ENCODE measurements at places on chromosomes 13 and 19. TPM values are rescaled to one million over a fixed set of nuclear protein-coding genes. Genes with fewer than 3 reads are reported as not detected.

Gene OR10H1
- polyA plus RNA-seq, result not detected

Gene ETV2
- polyA plus RNA-seq, result 3.5 TPM

Gene ZNF813
- 2.8 TPM for polyA plus RNA-seq

DNA sequence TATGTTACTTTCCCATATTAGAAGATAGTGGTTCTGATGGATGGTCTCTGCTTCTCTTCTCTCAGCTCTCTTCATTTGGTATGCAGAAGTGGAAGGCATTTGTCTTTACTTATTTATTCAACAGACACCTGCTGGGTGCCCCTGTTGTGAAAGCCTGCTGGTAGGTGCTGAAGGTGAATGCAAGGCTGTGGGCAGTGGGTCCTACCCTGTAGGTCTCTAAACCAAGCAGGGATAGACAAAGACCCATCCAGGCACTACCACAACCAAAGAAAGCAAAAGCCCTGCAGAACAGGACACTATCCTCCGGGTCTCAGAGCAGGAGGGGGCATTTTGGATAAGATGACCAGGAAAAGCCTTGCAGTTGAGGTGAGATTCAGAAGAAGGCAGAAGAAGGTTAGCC, 106.1 kb downstream of the STARD13 start:
- no peak for DNase-seq

- DNase-seq, result no peak
Observed at GRCh38 chr19:57537953-57538547, 10.9 kb downstream of the ZNF549 start.

- DNase-seq, result no peak
Observed at GRCh38 chr13:30968846-30969245, 36.4 kb downstream of the TEX26 start.

GRCh38 chr13:94546061-94546839, 49.7 kb downstream of the TGDS start:
- DNase-seq, result no peak

DNA sequence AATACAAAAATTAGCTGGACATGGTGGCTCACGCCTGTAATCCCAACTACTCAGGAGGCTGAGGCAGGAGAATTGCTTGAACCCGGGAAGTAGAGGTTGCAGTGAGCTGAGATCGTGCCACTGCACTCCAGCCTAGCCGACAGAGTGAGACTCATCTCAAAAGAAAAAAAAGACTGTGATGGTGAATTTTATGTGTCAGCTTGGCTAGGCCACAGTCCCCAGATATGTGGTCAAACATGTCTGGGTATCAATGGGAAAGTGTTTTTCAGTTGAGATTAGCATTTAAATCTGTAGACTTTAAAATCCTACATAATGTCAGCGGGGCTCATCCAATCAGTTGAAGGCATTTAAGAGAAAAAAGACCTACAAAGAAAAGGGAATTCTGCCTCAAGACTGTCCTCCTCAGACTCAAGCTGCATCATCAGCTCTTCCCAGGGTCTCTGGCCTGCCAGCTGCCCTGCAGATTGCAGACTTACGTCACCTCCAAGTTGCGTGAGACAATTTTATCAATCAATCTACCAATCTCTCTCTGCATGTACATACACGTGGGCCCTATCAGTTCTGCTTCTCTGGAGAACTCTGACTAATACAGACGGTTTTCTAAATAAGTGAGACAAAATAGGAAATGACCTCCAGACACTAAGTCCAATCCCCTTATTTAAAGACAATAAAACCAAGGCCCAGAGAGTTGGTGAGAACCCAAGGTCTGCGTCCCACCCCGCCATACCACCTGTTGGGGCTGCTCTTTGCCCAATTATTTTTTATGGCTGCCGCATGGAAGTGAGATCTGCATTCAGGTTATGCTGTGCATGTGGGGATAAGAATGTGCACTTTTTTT, 99.2 kb downstream of the ABCC4 start:
- no peak for DNase-seq

DNA sequence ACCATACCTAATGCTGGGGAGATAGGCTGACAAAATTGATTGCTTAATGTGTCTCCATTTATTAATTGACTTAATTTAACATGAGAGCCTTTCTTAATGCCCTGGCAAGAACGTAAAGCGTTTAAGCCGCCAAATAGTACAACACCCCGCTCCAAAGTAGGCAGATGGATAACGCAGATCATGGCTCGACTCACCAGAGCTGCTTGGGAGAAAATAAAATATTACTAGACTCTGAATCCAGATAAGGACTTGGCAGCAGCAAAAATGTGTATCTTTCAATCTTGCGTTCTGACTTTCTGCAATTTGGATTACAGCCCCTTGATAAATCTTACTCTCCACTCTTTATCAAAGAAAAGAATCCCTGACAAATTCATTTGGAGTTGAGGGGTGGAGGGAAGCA, 403 bp upstream of the SIAH3 start:
- DNase-seq, result no peak

GRCh38 chr13:39941911-39942551, 286.6 kb downstream of the COG6 start:
- no peak for DNase-seq

Data from hepatocyte (in vitro differentiated cells).